ENCODE measurements at places on chromosomes 11 and 22.

- DNase-seq, result no peak
Measured at GRCh38 chr11:99791354-99791753, 770.6 kb downstream of the CNTN5 start.

DNA sequence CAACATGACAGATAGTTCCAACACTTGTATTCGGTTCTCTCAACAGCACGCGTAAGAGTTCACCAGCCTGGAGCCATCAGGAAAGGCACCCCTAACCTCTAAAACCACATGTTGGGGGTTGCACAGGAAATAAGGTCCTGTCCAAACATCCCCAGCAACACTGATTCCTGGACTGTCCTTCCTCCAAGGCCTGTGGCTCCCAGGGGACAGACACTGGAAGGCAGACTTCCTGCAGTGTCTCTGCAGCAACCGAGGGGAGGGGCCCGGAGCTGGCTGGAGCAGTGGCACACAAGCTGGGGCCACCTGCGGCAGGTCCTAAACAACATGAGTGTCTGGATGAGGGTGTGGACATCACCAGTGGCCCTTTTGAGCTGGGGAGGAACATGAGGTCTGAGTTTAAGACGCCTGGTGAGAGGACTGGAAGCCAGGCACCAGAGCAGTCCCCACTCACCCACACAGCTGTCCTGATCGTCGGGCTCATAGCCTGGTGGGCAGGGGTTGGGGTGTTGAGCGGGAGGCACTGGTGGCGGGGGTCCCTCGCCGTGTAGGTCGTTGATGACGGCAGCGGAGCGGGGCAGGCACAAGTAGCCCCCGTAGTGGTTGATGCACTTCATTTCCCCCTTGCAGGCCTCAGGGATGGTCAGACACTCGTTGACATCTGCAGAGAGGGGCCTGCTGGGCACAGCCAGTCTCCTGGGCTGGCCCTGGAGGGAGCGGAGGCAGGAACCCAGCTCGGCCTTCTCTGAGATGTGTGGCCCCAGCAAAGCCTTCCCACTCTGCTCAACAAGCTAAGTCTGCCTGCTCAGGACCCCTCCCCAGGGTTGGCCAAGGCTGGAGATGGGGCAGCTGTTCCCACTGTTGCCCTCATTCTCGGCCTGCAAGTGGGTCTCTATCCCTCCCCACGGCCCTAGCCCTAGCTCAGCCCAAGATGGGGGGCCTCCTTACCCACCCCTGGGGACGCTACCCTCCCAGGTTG is 1.6 kb downstream of the EFEMP2 start:
- DNase-seq, result no peak

- no peak for DNase-seq
Measured at GRCh38 chr11:75279273-75279672, 38.7 kb downstream of the TPBGL start.

DNA sequence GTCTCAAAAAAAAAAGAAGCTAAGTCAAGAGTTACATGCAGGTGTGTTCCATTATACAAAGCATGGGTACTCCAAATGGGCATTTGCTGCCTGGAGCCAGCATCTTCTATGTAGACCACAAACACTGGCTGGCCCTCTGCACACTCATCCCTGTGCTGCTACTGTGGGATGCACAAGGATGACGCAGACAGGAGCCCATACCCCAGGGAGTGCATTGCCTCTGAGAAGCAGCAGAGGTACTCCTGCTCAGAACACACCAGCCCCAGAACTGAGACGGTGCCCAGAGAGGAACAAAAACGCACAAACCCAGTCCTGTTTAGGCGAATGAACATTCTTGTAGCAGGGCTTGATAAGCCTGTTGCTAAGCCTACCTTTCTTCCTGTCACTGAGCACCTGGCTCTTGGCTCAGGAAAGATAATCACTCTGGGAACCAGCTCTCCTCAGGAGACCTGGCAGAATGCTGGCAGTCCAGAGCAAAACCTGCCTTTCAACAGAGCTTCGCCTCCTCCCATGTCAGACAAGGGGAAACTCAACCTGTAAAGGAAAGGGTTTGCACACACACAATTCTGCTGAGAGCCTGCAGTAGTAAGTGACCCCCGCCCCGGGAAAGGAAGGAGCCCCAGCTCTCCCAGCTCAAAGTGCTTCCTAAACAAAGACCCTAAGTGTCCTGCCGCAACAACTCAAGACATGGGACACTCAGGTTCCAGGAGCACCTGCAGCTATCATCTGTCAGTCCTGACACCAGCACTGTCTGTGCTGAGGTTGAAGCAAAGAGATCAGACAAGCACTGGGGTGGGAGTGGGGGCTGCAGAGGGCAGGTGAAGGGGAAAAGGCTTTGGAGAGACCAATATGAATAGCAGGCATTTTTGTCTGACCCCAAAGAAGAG is 145.7 kb downstream of the TENM4 start:
- DNase-seq, result no peak

GRCh38 chr22:38417252-38418060 is 37.5 kb downstream of the KCNJ4 start:
- DNase-seq, result no peak

All from caudate nucleus (tissue), 63 donors.